D341Med (cell line): ENCODE measurements at places on chromosomes 1 and 21.

GRCh38 chr1:101364370-101365120 is 127.7 kb downstream of the S1PR1 start:
- no peak for DNase-seq

DNA sequence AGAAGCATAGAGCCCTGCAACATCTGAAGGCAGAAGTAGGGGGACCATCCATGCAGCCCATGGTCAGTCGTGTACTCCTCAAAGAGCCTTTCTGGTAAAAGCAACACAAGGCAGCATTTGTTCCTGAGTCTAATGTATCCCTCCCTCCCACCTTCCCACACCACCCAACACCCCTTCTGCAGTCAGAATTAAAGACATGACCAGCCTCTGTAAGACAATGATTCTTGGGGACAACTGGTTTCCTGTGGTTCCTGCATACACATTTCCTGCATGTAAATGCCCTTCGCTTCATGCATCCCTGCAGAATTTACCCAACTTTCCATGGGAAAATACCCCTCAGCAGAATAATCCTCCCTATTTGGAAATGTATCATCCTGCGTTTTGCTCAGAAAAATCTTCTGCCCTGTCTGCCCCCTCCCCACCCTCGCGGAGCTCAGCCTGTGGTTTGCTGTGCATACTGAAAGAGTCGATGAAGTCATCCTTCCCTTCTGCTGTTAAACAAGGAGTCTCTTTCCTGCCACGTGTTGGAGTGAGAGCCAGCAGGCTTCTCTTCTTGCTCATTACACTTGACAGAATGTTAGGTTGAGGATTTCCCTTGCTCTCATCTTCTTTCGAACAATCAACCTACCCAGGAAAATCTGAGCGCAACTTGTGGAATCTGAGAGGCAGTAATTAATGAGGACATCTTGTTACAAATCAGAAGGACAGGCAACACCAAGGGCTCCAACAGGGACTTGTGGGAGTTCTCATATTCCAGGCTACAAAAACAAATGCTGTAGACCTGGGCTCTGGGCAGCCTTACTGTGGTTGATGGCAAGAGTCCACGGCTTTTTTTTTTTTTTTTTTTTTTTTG is 4.7 kb downstream of the TNN start:
- no peak for DNase-seq

GRCh38 chr1:218383681-218384080 is 38.5 kb downstream of the TGFB2 start:
- DNase-seq, result no peak

DNA sequence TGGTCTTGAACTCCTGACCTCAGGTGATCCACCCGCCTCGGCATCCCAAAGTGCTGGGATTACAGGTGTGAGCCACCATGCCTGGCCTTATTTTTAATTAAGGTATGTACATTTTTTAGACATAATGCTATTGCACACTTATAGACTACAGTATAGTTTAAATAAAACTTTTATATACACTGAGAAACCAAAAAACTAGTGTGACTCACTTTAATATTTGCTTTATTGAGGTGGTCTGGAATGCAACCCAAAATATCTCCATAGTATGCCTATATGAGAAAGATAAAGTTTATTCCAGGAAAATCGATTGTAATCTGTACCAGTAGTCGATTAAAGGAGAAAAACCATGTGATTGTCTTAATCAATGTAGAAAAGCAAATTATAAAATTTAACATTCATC is 85.5 kb upstream of the ERRFI1 start:
- no peak for DNase-seq

- DNase-seq, result no peak
Measured at GRCh38 chr1:169070547-169070946, 35.9 kb upstream of the ATP1B1 start.
